SJSA1 (cell line): ENCODE measurements at places on chromosomes 2 and 18. TPM values are rescaled to one million over a fixed set of nuclear protein-coding genes. Genes with fewer than 3 reads are reported as not detected.

The SERPINB7 gene
- total RNA-seq = 5.8 and 8.5 TPM in 2 replicates

DNA sequence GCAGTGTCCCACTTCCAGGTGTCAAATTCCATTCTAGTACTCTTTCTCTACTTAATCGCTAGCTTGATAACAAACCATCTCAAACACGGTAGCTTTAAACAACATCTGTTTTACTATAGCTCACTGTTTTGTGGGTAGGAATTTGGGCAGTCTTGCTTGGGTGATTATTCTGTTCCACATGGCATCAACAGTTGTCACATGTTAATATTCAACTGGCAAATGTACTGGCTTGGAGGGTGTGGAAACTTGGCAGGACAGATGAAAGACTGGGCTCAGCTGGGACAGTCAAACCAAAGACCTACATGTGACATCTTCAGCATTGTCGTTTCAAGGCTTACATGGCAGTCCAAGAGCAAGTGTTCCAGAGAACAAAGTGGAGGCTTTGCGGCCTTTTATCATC is 241.8 kb downstream of the PTH2R start:
- no peaks in the 10 kb centered on the region for H3K36me3 ChIP-seq
- H3K27me3 ChIP-seq = no peaks in the 10 kb centered on the region
- H3K27ac ChIP-seq = no peak overlapping the region
- no peaks in the 10 kb centered on the region for H3K4me1 ChIP-seq
- DNase-seq = no peak
- H3K4me3 ChIP-seq = no peak overlapping the region

DNA sequence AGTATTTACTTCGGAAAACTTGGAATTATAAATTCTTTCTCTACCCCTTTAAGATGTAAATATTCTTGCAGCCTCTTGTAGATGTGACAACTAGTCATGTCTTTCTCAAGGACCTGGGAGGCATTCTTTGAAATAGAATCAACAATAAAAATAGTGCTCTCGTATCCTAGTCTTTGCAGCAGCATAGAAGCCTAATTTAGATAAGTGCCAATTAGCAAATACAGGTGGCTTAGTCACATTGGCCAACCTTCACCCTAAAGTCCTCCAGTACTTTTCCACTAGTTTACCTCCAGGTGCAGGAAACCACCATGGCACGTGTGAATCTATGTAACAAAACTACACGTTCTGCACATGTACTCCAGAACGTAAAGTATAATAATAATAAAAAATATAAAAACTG is 3.5 kb upstream of the ZSWIM2 start:
- no peak overlapping the region for H3K27ac ChIP-seq
- H3K4me3 ChIP-seq = no peak overlapping the region
- H3K27me3 ChIP-seq = no peaks in the 10 kb centered on the region
- DNase-seq = no peak
- H3K36me3 ChIP-seq = no peaks in the 10 kb centered on the region
- H3K4me1 ChIP-seq = peaks cover 15% of the 10 kb centered on the region

- H3K36me3 ChIP-seq = no peaks in the 10 kb centered on the region
- H3K4me3 ChIP-seq = no peak overlapping the region
- no peak for DNase-seq
- H3K4me1 ChIP-seq = no peaks in the 10 kb centered on the region
- H3K27me3 ChIP-seq = no peaks in the 10 kb centered on the region
These were observed 88.0 kb downstream of the LTBP1 start for GRCh38 chr2:33034784-33035183.

- no peak overlapping the region for H3K27ac ChIP-seq
- H3K36me3 ChIP-seq = no peaks in the 10 kb centered on the region
- H3K4me1 ChIP-seq = no peaks in the 10 kb centered on the region
- peaks cover 9% of the 10 kb centered on the region; the same call in 1 of the 2 replicates for H3K27me3 ChIP-seq
- no peak for DNase-seq
- H3K4me3 ChIP-seq = no peak overlapping the region
These were observed 67.7 kb downstream of the SLC40A1 start for GRCh38 chr2:189512879-189513278.

The AQP12B gene
- not detected in 2 replicates for total RNA-seq

- no peaks in the 10 kb centered on the region for H3K4me1 ChIP-seq
- DNase-seq = no peak
- H3K36me3 ChIP-seq = no peaks in the 10 kb centered on the region
- H3K27ac ChIP-seq = no peak overlapping the region
- no peaks in the 10 kb centered on the region for H3K27me3 ChIP-seq
These were observed 723.2 kb downstream of the DPP10 start for GRCh38 chr2:115165529-115166109.

DNA sequence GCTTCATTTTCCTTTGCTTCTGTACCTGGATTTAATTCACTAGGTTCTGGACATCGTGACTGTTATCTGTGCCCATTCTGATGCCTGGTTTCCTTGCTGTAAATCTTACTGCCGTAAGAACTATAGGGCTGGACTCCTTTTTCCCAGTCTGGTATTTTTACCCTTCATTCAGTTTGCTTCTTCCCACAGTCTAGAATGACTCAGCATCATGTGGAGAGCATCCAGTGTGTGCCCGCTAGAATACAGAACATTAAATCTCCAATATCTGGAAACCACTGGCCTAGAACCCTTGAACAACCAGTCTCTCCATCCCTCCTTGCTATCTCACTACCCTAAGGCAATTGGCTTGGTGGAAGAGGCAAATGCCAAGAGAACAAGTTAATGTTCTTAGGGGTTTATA is 1075.4 kb upstream of the ZEB2 start:
- peak overlapping the region; percentile 4 for H3K27ac ChIP-seq
- H3K27me3 ChIP-seq = no peaks in the 10 kb centered on the region
- no peak for DNase-seq
- H3K36me3 ChIP-seq = no peaks in the 10 kb centered on the region
